ENCODE measurements at places on chromosomes 7 and 10.

DNA sequence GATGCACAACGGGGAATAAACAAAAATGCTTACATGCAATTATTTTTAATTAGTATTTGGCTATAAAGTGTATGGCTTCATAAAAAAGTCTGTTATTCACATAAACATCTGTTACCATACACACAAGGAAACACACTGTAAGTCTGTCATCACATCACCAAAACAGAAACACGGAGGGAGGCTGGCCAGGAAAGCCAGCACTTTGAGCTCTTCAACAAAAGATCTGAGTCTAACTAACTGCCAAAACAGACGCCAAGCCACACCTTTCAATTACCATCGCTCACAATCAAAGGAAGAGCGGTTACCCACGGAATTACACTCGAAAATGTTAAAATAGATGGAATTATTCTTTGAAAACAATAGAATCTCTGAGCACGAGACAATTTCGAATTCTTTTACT is 49.2 kb upstream of the MGMT start:
- no peak for DNase-seq

GRCh38 chr10:123146013-123146893 is 1.7 kb upstream of the HMX2 start:
- no peak for DNase-seq

DNA sequence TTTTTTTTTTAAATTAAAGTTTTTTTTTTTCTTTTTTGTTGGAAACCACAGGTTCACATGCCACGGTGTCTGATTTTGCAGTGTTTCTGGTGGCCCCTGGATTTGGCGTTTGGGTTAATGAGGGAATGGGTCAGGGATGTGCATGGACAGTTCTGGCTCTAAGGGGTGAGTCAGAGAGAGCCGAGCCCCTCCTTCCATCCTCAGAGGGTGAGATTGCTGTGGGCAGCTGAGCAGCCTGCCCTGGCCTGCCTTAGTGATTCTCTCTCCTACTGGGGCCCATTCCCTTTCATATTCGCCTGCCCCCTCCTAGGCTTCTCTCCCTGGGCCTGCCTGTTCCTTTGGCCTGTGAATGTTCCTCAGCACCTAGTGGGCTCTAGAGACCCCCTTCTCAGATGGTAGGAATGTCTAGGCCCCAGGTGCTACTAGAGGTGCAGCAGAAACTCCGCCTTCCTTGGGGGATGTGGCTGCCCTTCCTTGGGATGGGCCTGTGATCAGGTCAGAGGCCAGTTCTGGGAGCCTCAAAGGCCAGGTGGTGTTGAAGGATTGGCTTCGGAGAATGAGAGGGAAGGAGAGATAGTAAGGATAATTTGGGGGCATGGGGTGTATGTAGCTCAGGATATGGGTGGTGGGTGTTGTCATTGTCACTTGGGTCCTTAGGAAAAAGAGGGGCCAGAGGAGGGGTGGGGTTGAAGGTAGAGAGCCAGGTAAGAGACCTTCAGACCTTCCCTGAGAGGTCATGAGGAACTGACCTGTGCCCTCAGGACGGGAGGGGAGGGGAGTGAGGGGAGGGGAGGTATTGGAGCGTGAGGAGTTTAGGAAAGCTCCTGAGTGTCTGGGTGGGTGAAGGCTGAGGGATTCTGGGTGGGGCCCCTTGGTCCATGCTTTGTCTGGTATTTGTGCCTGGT is 19.8 kb downstream of the TSPAN14 start:
- no peak for DNase-seq

DNA sequence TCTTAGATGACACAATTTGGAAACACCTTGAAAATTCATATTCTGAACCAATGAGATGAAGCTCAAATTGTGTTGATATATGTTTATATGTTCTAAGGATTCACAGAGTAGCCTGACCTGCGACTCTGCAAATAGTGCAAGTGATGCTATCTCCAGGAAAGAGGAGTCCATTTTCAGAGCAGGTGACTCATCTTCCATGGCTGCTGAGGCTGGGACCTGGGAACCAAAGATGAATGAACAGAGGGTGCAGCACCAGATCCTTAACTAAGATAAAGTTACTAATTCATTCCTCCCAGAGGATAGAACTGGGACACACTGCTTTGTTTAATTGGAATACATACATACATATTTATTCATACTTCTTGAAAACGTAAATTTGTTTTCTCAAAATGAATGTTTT is 240.6 kb upstream of the SEMA3C start:
- DNase-seq = no peak

- DNase-seq = no peak
Measured at GRCh38 chr7:64655811-64656210, 10.1 kb upstream of the ZNF107 start.

Data from T-helper 9 cell (primary cell).